ENCODE measurements at places on chromosomes 2 and 18. TPM values are rescaled to one million over a fixed set of nuclear protein-coding genes. Genes with fewer than 3 reads are reported as not detected.

GRCh38 chr2:19359456-19359855 is 1.0 kb upstream of the OSR1 start:
- peaks cover 39% of the 10 kb centered on the region for H3K4me1 ChIP-seq
- H3K27ac ChIP-seq, result no peak overlapping the region

GRCh38 chr18:58308463-58308862 is 264.4 kb downstream of the NEDD4L start:
- no peak overlapping the region for H3K4me3 ChIP-seq
- DNase-seq, result no peak
- peak overlapping the region; percentile 77 for H3K27ac ChIP-seq
- peaks cover 72% of the 10 kb centered on the region for H3K4me1 ChIP-seq

The FAM124B gene
- 2.3 TPM for total RNA-seq

DNA sequence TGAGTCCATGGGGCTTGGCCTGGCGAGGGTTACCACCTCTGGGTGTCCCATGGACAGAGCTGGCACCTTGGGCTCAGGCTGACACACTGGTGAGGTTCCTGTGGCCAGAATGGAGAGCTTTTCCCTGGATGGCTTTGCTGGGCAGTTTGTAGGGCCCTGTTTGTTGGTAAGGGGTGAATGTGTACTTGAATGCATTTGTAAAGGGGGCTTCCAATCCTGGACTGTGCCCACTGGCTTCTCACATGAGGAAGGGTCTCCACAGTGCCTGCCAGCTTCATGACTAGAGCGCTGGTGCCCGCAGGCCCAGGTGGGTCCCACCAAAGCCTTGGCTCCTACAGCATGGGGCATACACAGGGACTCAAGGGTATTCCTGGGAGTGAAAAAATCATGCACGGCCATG is 103.5 kb upstream of the SIX2 start:
- no peak for DNase-seq
- no peaks in the 10 kb centered on the region for H3K4me1 ChIP-seq
- no peak overlapping the region for H3K4me3 ChIP-seq
- no peaks in the 10 kb centered on the region for H3K36me3 ChIP-seq
- no peak overlapping the region for H3K27ac ChIP-seq

DNA sequence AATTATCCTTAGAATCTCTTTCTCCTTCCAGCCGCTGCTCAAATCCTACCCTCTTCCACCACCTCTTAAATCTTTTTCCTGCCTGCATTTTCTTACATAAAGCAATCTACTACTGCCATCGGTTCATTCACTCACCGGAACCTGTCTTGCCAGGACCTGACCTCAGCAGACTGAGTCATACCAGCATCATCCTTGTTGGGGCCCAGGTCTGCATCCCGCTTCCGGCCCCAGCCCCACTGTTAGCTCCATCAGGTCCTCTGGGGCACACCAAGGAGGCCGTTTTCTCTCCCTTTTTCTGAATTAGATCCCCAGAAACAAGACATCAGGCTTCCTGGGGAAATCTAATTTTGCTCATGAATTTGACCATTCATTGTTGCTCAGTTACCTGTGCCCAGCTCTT is 42.7 kb upstream of the TGFA start:
- no peaks in the 10 kb centered on the region for H3K36me3 ChIP-seq
- no peak for DNase-seq
- no peak overlapping the region for H3K27ac ChIP-seq
- H3K4me3 ChIP-seq, result no peak overlapping the region
- H3K4me1 ChIP-seq, result no peaks in the 10 kb centered on the region
- H3K27me3 ChIP-seq, result no peaks in the 10 kb centered on the region

DNA sequence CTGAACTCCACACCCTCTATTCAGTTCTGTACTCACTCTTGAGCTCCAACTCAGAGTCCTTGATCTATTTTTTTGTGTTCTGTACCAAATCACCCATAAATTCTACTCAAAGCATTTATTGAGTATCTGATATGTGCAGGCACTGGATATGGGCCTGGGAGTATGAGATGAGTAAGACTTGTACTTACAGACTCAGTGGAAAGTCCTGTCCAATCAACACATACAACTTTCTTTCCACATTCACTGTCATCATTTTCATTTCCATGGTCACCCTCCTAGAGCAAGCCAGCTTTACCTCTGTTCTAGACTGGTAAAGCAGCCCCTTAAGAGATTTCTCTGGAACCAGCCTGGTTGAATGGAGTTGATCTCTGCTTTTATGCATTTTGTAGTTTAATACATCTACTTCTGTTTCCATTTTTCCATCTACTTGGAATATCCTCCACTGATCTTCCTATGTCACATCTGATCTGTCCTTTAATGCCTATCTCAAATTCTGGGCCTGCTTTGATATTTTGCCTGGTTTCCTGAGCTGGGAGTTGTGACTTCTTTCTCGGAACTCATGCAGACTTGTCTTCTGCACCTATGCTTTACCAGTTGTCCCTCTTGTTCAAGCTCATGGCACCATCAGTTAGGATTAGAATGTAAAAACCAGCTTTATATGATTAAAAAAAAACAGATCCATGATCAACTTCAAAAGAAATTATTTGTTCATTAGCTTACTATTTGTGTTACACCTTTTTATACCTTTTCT is 96.9 kb upstream of the GLS start:
- H3K27ac ChIP-seq, result no peak overlapping the region
- no peaks in the 10 kb centered on the region for H3K27me3 ChIP-seq
- H3K4me1 ChIP-seq, result no peaks in the 10 kb centered on the region
- H3K36me3 ChIP-seq, result no peaks in the 10 kb centered on the region

The AKAIN1 gene
- total RNA-seq, result not detected

GRCh38 chr2:239594772-239595608 is 194.2 kb upstream of the HDAC4 start:
- no peaks in the 10 kb centered on the region for H3K36me3 ChIP-seq
- H3K4me1 ChIP-seq, result no peaks in the 10 kb centered on the region
- no peak overlapping the region for H3K27ac ChIP-seq
- H3K27me3 ChIP-seq, result no peaks in the 10 kb centered on the region

- no peaks in the 10 kb centered on the region for H3K27me3 ChIP-seq
- no peaks in the 10 kb centered on the region for H3K4me1 ChIP-seq
Observed at GRCh38 chr2:26658691-26659346, 17.7 kb upstream of the CIB4 start.

The CYBRD1 gene
- total RNA-seq, result 49.0 TPM

- H3K36me3 ChIP-seq, result no peaks in the 10 kb centered on the region
- no peak for DNase-seq
- no peaks in the 10 kb centered on the region for H3K4me1 ChIP-seq
- no peak overlapping the region for H3K27ac ChIP-seq
Observed at GRCh38 chr2:68366083-68366560, 1.0 kb downstream of the PLEK start.

The CFAP65 gene
- not detected for total RNA-seq

DNA sequence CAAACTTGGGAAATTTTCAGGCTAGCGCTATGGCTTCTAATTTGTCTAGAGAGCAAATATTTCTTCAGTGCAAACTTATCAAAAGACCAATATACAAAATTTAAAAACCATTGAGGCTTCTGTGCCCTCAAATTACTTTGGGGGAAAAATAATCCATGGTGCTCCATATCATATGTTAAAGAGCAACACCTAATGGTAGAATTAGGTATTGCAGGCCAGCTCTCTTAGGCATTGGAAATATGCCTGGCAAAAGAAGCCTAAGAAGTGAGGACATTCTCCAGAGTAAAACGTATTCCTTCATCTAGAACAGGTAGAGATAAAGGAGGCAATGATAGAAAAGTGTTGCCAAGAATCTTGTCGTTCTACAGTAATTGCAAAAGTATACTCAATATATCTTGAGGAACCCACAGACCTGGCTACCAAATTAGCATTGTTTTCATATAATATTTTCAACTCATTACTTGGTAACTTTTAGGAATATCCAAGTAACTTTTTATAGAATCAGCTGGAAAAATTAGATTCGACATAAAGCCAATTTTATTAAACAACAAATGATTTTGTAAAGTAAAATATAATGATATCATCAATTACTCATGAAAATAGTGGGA is 401.1 kb downstream of the BCL11A start:
- no peaks in the 10 kb centered on the region for H3K4me1 ChIP-seq
- no peak for DNase-seq
- H3K27ac ChIP-seq, result no peak overlapping the region
- no peak overlapping the region for H3K4me3 ChIP-seq
- no peaks in the 10 kb centered on the region for H3K36me3 ChIP-seq
